Natural killer cell (primary cell): ENCODE measurements at places on chromosomes 2 and 18.

DNA sequence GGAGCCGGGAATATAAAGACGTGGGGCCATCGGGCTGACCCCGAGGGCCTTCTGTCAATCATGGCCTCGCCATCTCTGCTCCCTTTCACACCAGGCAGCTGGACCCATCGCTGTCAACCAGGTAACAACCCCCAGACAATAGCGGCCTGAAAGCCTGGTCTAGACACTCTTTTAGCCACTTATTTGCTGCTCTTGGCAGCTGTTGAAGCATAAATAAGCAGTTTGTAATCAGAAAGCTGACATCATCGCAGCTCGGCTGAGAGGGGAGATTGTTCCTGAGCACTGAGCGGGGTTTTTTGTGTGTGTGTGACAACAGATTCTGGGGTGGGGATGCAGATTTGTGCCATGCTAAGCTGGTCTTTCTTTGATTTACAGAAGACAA is 423.6 kb upstream of the POU3F3 start:
- DNase-seq: no peak

DNA sequence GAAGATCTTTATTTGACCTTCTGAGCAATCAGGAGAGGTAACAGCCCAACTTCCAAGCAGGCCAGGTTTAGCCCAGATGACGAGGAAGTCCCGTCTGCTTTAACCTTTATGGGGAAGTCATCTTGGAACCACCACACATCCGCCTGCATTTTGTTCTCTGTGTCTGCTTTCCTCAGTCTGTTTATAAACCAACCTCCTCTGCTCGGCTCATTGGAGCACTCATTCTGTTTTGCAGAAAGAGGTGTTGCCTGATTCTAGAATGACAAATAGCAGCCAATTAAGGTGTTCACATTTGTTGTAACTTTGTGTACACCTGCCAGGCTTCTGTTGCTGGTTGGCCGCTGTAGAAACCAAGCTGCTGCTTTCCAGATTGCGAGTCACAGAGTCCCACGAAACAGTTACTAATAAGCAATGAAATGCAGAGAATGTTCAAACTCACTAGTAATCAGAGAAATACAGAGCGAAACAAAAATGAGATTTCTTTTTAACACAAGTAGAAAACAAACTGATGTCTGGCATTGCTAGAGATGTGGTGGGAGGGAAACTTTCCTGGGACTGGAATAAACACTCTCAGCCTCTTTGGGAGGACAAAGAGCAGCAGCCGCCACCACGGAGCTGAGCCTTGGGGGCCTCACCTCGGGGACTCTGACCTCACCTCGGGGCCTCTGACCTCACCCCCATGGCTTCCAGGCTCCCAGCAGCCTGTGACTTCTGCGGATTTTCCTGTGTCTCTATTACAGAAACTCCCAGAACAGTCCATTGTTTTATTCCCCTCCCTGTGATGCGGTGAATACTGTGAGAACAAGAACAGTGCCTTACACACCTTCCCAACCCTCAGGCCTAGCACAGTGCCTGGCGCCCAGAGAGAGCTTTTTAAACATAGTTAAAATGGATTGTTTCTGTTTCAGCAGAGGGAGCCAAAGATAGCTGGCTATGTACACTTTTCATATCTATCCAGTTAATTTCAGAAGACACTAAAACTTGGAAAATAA is 64.0 kb downstream of the MBP start:
- no peak for DNase-seq

- no peak for DNase-seq
Observed at GRCh38 chr2:241854342-241855244, 4.1 kb downstream of the PDCD1 start.

- DNase-seq: no peak
Observed at GRCh38 chr2:23543728-23544127, 158.7 kb downstream of the KLHL29 start.
